ENCODE measurements at places on chromosomes 3 and 15.

- no peak for DNase-seq
Observed at GRCh38 chr3:119318876-119319275, 24.7 kb downstream of the ARHGAP31 start.

GRCh38 chr3:52600258-52600657, 63.9 kb downstream of the UQCC5 start:
- DNase-seq: no peak

DNA sequence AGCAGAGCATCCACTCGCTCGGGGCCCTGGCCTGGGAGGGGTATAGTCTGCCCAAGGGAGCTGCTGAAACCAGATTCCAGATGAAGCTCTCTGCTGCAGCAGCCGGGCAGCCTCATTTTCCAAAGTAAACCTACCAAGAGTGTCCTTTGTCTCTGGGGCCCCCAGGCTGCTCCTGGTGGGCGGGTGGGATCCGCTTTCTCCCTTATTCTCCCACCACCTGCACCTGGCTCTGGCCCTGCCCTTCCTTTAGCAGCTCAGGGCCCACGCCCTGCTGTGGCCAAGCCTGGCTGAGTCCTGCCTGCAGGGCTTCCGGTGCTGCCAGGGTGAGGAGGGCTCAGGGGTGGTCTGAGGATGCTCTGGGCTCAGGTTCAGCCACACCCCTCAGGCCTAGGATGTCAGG, 13.0 kb downstream of the SCN5A start:
- no peak for DNase-seq

DNA sequence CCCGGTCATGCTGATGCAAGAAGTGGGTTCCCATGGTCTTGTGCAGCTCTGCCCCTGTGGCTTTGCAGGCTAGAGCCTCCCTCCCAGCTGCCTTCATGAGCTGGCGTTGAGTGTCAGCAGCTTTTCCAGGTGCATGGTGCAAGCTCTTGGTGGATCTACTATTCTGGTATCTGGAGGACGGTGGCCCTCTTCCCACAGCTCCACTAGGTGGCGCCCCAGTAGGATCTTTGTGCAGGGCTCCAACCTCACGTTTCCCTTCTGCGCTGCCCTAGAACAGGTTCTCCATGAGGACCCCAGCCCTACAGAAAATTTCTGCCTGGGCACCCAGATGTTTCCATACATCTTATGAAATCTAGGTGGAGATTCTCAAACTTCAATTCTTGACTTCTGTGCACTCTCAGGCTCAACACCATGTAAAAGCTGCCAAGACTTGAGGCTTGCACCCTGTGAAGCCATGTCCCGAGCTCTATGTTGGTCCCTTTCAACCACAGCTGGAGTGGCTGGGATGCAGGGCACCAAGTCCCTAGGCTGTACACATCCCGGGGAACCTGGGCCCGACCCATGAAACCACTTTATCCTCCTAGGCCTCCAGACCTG, 238.4 kb upstream of the MDFIC2 start:
- DNase-seq: peak; percentile 57

- no peak for DNase-seq
Observed at GRCh38 chr3:113271189-113271588, 59.8 kb downstream of the BOC start.

DNA sequence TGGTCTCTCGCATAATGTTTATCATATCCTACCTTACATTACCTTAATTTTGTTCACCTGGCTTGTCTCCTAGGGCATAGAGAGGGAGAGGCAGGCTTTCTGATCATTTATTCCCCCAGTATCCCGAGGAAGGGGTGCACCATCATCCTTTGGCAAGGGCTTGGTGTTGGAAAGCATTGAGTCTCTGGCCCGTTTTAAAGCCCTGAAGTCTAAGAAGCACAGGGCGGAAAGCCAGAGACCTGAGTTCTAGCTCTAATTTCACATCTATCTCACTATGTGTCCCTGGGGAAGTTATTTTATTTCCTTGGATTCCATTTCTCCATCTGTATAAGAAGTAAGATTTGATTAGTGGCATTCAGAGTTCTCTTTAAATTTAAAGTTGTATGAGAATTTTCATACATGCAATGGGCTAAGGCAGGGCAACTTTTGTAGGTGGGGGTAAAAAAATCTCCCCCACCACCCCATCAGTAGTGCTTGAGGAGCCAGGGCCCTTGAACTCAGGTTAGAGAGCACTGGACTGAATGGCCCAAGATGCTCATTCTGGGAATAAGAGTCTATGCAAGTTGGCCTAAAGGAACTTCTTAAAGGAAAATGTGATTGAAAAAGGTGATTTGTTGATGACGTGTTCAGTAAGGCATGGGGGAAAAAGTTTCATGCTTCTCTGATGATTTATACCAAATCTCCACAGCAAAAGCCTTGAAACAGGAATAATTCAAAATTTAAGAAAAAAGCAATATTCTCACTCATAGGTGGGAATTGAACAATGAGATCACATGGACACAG, 10.1 kb downstream of the TMC3 start:
- DNase-seq: no peak

- DNase-seq: no peak
Observed at GRCh38 chr3:24734019-24734418, 239.4 kb upstream of the THRB start.

- no peak for DNase-seq
Observed at GRCh38 chr3:72255191-72255590, 470.2 kb upstream of the PROK2 start.

- peak; percentile 33 for DNase-seq
Observed at GRCh38 chr3:113485161-113485609, 29.8 kb downstream of the SPICE1 start.

- no peak for DNase-seq
Observed at GRCh38 chr3:51931756-51932155, 9.9 kb downstream of the RRP9 start.

DNA sequence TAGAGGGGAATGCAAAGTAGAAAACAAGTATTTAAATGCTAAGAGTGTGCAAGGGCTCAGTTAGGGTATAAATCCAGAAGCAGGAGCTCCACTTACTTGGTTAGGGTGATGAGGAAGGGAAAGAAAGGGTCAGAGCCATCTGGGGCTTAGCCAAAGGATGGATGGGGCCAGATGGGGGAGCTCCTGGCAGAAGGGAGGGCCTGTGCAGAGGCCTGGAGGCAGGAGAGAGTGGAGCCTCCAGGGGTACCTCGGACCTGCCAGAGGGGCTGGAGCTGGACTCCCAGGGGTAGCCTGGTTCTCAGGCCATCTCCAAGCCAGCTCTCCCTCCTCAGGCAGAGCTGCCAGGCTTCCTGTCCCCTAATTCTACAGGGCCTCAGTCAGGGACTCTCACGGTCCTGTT, 506.3 kb downstream of the SHQ1 start:
- no peak for DNase-seq

- DNase-seq: no peak
Observed at GRCh38 chr3:21067031-21067813, 683.8 kb downstream of the ZNF385D start.

DNA sequence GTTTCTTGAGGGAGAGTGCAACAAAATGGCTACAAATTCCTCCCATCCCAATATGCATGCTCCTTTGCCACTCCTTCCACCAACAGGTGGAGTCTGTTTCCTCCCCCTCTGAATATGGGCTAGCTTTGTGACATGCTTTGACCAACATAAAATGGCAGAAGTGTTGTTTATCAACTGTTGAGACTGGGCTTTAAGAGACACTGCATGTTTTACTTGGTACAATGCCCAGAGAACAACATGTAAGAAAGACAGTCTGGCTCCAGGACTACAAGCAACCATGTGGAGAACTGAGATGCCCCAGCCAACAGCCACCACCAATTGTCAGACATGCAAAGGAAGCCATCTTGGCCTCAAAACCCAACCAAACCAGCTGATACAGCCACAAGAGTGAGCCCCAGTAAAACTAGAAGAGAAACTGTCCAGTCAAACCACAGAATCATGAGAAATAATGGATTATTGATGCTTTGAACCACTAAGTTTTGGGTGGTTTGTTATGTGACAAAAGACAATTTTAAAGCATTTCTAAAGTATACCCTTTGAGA, 40.5 kb downstream of the NUDT16 start:
- no peak for DNase-seq

GRCh38 chr3:96071097-96071496, 743.3 kb upstream of the EPHA6 start:
- no peak for DNase-seq

DNA sequence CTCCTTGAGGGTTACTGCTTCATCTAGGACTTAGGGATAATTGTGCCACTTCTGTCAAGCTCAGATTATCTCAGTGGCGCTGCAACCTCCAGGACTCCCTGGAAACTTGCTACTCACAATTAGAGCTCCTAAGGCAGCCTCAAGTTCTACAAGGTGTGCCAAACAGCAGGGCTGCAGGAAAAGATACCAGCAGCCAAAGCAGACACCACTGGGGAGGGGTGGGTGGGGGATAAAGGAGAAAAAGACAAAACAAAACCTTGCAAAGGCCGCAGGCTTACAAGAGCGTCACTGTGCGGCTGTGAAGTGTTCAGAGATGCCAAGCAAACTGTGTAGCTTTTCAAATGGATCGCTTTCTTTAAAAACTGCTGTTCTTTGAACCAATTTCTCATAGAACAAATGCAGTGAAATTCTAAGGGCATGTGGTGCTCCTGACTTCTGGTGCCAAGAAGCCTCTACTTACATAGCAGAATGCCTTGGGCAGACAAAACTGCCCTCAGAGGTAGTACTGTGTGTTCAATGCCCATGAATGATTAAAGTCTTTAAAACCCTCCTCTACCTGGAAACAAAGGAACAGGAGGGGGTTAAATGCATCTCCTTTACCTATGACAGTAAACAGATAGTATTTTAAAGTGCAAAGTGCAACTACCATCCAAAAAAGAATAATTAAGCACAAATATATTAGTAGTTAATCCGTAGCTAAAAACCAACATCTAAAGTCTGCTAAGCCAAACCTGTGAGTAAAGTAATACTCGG, 353.4 kb downstream of the FOXP1 start:
- DNase-seq: no peak

DNA sequence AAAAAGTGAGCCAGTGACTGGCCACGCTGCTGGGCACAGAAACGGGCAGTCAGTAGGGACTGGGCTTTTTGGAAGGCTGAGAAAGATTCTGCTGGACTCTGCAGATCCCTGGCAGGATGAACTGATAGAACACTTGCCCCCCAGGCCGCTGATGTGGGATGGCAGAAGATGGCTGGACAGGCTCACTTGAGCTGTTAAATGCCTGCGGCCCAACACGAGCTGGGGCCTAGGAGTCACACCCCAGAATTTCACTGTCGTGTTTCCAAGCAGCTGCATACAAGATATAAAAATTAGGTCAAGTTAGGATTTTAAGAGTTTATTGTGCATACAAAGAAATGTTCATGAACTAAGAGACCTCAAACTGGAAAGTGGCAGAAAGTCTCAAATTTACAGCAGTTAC, 26.9 kb downstream of the GLDN start:
- no peak for DNase-seq

All from T-helper 1 cell (primary cell).